ENCODE measurements at places on chromosomes 6 and 20. TPM values are rescaled to one million over a fixed set of nuclear protein-coding genes. Genes with fewer than 3 reads are reported as not detected.

ABHD16B gene
- not detected for polyA plus RNA-seq

C20orf204 gene
- 0.14 TPM for polyA plus RNA-seq

TFAP2B gene
- not detected for polyA plus RNA-seq

TENT5A gene
- 39.2 TPM for polyA plus RNA-seq

NKAIN4 gene
- polyA plus RNA-seq = not detected
